NCI-H69 (cell line): ENCODE measurements at places on chromosomes 12 and 14.

DNA sequence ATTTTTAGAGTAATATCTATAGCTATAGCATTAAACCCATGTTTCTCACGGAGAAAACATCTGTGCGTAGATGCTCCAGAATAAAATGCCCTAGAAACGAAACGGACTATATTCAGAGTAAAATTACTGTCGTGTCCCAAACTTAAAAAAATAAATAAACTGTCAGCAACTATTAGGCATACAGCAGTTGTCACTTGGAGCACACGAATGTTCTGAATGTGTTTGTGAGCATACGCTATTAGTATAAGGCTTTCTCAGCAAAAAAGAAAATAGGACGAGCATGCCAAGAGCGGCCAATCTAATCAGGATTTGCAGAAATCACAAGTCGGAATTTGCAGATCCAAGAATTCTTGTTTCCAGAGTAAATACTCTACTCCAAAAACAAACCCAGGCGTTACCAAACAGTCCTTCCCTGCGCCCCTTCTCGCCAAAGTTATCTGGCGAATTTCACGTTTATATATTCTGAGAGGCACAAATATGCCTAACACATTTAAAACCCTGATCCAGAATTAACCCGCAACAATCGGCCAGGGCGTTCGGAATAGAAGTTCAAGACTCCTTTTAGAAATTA is 836 bp downstream of the PTPN21 start:
- peak; percentile 51 for DNase-seq

GRCh38 chr14:63543000-63543825 is at the start of gene PPP2R5E:
TSS of gene PPP2R5E (minus strand) at chr14:63543377. CDS start at chr14:63539685, 3,692 bp downstream.
- peak; percentile 100 for DNase-seq

DNA sequence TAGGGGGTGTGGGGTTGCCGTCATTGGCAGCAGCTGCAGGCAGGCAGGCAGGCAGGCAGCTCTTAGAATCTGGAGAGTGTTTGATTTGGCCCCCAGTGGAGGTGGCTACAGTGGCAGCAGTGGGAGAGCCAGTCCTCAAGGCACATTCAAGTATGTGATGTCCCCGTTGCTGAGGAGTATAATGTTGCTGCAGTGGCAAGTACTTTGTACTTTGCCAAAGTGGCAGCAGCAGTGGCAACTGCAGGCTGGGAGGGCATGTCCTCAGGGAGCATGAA is 147.1 kb downstream of the PAPOLA start:
- no peak for DNase-seq

GRCh38 chr12:77007476-77007875 is 57.9 kb downstream of the E2F7 start:
- DNase-seq: no peak

DNA sequence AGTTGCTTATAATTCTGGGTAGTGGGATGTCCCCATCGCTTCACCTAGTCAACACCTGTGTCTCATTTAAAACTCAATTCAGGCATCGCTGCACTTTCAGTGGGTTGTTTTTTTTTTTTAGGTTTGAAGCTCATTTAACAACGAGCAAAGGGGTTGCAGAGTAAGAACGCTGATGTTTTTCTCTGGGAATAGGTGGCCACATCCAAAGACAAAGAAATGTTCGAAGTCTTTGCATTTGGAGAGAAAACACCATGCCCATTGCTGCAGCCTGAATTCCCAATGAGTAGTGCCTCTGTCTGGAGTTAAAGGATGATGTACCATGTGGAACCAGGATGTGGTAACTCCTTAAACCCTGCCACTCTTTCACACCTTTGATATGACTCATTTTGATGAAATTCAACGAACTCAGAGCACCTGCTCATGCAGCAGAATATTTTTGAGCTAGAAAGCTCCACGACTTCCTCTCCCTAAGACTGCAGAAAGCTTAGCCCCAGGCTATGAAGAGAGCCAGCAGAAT is 35.1 kb upstream of the BATF start:
- no peak for DNase-seq

- DNase-seq: no peak
These were observed 305.6 kb upstream of the DIO3 start for GRCh38 chr14:101255765-101256125.

- DNase-seq: peak; percentile 87
These were observed 25.2 kb downstream of the SLC24A4 start for GRCh38 chr14:92348154-92348553.

DNA sequence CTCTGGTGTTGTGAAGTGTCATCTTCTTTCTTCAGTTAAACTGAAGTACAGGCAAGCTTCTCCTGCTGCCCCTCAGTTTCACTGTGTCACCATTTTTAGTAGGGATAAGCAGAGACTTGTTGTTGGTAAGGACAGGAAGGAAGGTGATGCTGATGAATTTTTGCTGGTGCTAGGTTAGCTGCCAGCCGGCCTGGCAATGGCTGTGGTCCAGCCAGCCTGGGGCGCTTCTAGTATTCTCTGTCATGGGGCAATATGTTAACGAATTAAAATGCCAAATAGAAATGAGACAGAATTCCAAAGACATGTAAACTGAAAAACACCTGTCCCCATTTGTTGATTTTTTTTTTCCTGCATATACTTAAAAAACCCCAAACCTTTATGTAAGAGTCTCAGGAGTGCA is 602.9 kb downstream of the DIO2 start:
- peak; percentile 27 for DNase-seq

DNA sequence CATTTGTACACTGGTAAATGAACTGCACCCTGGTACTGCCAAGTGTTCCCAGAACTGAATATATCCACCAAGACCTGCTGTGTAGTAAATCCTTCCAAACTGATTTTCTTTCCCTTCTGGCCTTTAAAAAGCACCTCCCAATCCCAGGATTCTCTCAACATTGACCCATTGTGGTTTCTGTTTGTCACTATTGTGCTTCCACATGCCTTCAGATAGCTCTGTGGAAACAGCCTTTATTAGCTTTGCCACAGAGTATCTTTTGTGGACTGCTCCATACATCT is 949 bp upstream of the KIF21A start:
- no peak for DNase-seq

DNA sequence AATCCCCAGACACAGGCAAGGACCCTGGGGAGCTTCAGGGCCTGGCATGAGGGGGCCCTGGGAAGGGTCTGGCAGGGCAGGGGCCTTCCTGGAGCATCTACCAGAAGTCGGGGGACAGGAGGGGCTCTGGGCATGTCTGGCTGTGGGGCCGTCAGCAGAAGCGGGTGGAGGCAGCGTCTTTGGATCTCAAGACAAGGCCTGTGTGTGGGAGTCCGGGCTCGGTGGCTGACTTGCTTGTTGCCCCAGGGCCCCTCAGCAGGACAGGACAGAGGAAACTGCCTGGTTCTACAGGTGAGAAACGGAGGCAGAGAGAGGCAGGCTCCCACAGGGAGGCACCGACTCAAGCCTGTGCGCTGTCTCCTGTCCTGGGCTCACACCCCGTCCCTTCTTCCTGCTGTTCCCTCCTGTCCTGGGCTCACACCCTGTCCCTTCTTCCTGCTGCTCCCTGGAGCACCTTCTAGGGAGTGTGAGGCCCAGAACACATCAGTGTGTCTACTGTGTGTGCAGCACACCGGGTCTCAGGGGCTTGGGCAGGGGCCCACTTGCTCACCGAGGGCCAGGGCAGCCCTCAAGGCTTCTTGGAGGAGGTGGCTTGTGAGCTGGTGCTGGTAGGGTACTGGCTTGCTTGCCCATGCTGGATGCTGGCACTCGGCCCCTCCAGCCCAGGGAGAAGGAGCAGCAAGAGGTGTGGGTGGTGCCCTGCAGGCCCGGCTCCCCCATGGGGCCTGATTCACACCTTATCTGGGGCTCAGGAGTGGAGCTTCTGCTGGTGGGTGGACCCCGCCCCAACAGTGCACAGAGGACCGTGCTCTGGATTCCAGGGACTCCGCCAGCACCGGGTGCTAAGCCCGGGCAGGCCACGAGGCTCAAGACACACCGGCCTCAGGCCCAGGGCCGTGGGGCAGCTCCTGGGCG is 14.9 kb downstream of the ASPG start:
- DNase-seq: no peak

GRCh38 chr12:123726244-123726643 is 14.1 kb downstream of the ATP6V0A2 start:
- DNase-seq: no peak

GRCh38 chr14:30214461-30215090 is 286.9 kb upstream of the PRKD1 start:
- peak; percentile 88 for DNase-seq

- DNase-seq: peak; percentile 60
These were observed 2.7 kb upstream of the INHBE start for GRCh38 chr12:57452181-57452936.

- DNase-seq: peak; percentile 61
These were observed 167.8 kb downstream of the SLC5A8 start for GRCh38 chr12:101042211-101042610.

DNA sequence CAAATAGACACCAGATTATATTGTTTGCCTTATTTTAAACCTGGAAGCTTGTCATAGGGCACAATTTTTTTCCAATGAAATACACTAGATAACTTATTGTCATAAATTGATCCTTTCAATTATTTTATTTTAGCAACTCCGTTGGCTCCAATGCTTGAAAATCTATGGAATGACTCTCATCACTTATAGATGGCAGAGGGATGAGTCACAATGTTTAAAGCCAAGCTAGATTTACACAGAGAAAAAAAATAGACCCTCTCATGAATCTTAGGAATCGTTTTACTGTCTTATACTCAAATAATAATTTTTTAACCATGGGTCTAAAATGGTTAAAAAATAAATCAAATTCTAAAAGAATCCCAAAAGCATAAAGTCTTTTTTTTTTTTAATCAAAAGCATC is 1276.6 kb upstream of the FLRT2 start:
- DNase-seq: no peak

- DNase-seq: peak; percentile 98
These were observed 23.2 kb downstream of the CCDC88C start for GRCh38 chr14:91394105-91395081.

DNA sequence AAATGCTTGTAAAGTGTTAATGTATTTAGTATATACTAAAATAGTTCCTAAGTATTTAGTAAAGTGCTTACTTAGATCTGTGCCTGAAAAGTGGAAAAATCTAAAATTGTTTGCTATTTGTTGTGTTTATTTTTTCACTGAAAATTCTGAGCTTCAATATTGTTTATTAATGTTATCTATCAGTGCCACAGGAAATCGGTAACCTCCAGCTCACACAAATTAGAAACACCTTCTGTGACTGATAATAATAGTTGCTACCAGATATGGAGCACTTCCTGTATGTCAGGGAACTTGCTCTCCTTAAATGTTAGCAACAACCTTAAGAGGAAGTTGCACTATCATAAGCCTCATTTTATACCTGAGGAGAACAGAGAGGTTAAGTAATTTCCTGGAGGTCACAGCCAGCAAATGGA is 723 bp upstream of the LRP10 start:
- DNase-seq: no peak

DNA sequence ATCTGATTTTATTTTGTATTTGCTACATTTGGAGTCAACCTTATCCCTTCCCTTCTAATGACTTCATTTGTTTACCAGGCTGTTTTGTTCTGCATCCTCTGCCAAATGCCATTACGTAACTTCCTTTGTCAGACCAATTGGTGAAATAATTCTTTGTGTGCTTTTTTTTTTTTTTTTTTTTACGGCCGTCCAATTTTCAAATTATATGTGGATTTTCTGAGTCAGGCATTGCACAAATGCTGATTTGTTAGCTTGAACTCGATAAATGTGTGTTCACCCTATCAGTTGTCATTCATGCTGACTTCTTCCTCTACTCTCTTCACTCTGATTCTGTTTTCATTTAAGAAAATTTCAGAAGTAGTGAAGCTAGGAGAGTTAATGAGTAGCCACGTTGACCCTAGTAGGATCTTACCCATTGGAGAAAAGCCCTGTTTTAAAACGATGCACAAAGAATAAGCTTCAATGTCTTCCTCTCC is 386.2 kb downstream of the DIO2 start:
- DNase-seq: peak; percentile 43

- DNase-seq: no peak
These were observed 64.4 kb upstream of the FUT8 start for GRCh38 chr14:65348137-65348536.

- DNase-seq: no peak
These were observed 239.2 kb downstream of the SPTSSA start for GRCh38 chr14:34222867-34223266.

DNA sequence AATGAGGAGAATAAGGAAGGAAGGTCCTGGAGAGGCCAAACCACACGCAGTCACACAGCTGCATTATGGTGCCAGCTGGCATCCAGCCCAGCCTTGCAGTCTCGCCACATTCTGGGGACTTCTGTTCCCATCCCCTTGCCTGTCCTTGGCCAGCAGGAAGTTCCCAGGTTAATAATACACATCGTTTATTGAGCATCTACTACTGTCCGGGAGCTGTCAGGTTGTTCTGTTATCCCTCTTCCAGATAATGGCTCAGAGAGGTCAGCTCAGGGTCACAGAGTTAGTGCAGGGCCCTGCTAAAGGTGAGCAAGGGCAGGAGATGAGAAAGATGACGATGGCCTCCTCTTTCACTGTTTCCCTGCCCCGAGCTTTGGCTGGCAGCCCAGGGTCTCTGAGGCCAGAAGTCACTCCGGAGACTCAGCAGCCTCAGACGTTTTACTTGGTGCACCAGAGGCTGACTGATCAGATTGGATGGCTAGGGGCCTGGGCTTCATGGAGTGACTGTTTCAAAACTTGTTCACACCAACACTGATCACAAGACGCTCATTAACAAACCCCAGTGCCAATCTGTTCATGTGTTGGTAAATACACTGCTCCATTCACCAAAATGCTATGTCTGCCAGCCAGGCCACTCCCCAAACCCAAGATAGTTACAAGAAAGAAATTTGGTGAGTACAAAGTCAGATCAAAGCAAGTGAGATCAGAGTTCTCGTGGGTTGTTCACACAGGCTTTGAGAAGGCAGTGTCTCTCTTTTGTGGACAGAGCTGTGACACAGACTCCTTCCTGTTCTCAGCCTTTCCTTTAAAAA is 79.2 kb downstream of the B4GALNT3 start:
- peak; percentile 94 for DNase-seq

DNA sequence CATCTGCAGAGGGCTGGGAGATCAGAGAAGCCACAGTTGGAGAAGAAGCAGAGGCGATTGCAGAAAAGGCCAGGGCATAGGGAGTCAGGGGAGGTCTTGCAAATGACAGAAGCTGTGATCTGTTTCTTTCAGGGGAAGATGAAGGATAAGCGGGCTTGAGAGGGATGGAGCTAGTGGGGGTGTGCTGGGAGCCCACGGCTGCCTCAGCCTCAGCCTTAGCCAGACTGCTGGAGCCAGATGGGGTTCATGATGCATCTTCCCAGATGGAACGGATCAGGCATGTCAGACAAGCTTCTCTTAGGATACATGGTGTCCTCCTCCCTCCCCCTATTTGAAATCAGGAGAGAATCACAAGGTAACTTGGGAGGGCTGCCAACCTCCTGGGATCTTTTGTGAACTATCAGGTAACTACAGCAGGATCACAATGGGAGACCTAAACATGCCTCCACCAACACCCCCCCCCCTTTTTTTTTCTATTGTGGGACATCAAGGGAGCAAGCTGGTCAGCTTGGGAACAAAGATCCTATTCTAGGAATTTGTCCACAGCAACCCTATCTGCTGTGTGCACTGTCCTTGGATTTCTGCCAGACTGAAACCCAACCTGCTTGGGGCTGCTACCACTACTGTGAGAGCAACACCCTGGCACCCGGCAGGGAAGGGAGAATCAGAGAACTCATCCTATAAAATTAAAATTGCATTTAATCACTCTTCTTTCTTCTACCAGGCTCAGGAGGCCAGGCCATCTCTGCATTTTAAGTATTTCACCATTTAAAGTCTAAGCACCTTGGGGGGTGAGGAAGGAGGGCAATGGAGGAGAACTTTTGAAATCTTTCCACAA is 10.7 kb upstream of the ATP2A2 start:
- DNase-seq: peak; percentile 98
